Stimulated activated CD4-positive, alpha-beta T cell treated with anti-CD3 and anti-CD28 coated beads, TNF-alpha, amount 100 ng/mL, for 24 hours (primary cell): ENCODE measurements at places on chromosomes 2 and 18.

DNA sequence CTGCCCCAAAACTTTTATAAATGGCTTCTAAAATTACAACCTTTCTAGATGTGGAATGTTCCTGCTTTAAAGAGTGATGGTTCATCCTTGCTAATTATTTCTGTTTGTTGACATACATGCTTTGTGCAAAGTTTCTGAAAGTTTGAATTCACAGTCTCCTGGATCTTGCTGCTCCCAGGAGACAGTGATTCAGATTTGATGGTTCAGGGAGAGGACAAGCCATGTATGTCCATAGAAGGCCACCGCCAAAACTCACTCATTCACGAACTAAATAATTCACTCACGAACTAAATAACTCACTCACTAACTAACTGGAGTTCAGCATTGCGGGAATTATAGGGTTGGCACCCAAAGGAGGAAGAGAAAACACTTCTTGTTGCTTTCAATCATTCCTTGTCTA lies 416.5 kb upstream of the ZEB2 start:
- DNase-seq, result no peak

GRCh38 chr2:74441170-74441689 lies 507 bp downstream of the RTKN start:
- no peak for DNase-seq

DNA sequence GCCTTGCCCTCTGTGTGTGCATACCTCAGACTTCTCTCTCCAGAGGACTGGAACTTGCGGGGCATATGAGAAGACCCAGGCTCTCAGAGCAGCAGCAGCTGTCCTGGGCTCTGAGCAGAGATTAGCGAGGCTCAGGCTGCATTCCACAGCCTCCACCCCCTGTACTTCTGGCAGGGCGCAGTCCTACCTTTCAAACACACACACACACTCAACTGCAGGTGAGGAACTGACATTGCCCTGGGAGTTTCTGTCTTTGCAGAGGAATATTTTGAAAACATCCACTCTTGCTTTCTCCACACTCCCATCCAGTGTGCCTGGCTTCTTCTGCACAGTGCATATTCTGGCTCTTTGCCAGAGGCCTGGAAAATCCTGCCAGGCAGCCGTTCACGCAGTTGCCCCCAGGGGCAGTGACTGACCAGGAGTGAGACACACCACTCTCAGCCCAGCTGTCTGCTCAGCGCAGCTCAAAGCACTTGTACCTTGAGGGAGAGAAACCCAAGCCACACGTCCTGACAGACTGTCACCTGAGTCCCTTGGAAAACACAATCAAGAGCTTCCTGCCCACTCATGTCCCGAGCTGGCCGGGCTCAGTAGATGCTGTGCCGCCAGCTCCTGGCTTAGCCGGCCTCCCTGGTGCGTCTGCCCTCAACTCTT lies 460.8 kb downstream of the RNF144A start:
- no peak for DNase-seq

- DNase-seq, result no peak
Observed at GRCh38 chr18:57854726-57855125, 51.6 kb upstream of the ATP8B1 start.

- DNase-seq, result no peak
Observed at GRCh38 chr18:34880403-34880802, 160.8 kb upstream of the MAPRE2 start.
